DMS53 (cell line): ENCODE measurements at places on chromosomes 2 and 18.

GRCh38 chr2:163558251-163559021 is 177.4 kb downstream of the FIGN start:
- peak; percentile 26 for DNase-seq

- no peak for DNase-seq
Observed at GRCh38 chr2:179768765-179769164, 92.6 kb downstream of the ZNF385B start.

GRCh38 chr2:9196637-9197036 is 10.0 kb upstream of the ASAP2 start:
- DNase-seq: no peak

DNA sequence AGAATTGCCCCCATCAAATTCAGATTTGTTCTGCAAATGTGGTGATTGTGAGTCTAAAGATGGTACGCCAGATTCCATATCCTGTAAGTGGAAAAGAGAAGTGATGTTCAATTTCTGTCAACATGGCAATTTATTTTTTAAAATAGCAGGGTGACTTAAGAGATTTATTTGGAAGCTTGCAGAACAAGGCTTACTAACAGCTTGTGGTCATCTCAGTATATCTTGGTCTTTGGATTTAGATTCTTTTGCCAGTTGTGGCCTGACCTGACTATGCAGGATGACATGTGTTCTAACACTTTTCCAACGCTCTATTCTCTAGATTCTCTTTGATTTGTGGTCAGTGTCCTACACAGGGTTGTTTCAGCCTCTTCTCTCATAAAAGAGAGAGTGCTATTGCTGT is 74.4 kb downstream of the MAP3K20 start:
- DNase-seq: no peak

- no peak for DNase-seq
Observed at GRCh38 chr2:234218266-234219045, 168.0 kb downstream of the SPP2 start.

DNA sequence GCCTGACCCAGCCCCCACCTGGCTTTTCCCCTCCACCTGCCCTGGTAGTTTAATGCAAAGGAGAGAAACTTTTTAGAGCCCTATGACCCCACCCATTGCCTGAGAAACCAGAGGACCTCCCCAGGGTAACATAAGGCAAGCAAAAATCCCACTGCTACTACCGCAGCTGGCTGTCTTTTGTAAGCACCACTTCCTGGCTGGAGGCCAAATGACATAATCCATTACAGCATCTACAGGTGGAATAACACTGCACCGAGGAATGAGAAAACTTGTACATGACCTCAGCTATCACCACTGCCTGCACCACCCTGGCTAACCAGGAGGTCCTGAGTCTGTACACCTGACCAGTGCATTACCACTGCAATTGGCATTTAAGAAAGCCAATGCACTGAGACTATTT is 149.6 kb upstream of the GALNT5 start:
- DNase-seq: peak; percentile 95

- DNase-seq: no peak
Observed at GRCh38 chr2:207434306-207434705, 95.5 kb upstream of the CREB1 start.

GRCh38 chr2:241465543-241465942 is 42.8 kb downstream of the STK25 start:
- DNase-seq: no peak

- peak; percentile 42 for DNase-seq
Observed at GRCh38 chr18:9708434-9709303, 568 bp downstream of the RAB31 start.

DNA sequence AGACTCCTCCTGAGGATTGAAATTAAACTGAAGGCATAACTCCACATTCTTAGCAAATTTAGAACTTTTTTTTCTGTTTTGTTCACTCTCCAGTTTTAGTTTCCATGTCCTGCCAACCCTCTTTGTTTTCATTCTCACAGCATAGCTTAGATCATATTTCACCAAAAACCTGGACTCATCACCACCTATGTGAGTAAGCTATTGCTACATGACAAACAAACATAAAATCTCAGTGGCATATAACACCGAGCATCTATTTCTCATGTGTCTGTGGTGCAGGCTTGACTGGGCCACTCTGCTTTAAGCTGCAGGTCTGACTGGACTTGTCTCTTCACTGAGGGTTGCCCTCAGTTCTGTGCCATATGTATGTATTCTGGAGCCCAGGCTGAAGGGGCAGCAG is 385.2 kb downstream of the ARHGAP15 start:
- no peak for DNase-seq

GRCh38 chr2:221495731-221496130 is 76.4 kb downstream of the EPHA4 start:
- DNase-seq: no peak

- DNase-seq: no peak
Observed at GRCh38 chr18:25853691-25854433, 236.6 kb downstream of the SS18 start.
